ENCODE measurements at places on chromosomes 4 and X.

GRCh38 chrX:23503835-23504539, 163.3 kb upstream of the PRDX4 start:
- DNase-seq: peak; percentile 69

GRCh38 chr4:120293341-120293740, 226.7 kb upstream of the MAD2L1 start:
- DNase-seq: no peak

- no peak for DNase-seq
Observed at GRCh38 chrX:121781991-121782390, 734.6 kb downstream of the GLUD2 start.

- DNase-seq: no peak
Observed at GRCh38 chrX:24306440-24306839, 7.4 kb downstream of the SUPT20HL2 start.

GRCh38 chrX:7552760-7553159, 290.2 kb upstream of the VCX start:
- no peak for DNase-seq

DNA sequence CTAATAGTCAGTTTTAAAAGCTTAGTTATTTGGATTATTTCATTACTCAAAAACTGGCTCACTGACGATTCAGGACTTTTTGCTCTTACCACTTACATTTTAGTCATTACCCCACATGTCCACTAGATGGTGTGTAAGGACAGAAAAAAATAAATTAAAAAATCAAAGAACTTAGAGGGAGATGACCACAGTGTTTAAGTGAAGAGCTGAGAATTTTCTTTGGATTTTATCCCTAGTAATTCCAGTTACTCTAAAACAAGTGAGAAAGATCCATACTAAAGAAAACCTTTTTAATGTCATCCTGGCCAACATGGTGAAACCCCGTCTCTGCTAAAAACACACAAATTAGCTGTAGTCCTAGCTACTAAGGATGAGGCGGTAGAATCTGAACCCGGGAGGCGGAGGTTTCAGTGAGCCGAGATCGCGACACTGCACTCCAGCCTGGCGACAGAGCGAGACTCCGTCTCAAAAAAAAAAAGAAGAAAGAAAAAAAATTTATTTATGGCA, 26.4 kb upstream of the TMPRSS11B start:
- DNase-seq: no peak

GRCh38 chrX:20265726-20266681, 705 bp downstream of the RPS6KA3 start:
- peak; percentile 41 for DNase-seq

DNA sequence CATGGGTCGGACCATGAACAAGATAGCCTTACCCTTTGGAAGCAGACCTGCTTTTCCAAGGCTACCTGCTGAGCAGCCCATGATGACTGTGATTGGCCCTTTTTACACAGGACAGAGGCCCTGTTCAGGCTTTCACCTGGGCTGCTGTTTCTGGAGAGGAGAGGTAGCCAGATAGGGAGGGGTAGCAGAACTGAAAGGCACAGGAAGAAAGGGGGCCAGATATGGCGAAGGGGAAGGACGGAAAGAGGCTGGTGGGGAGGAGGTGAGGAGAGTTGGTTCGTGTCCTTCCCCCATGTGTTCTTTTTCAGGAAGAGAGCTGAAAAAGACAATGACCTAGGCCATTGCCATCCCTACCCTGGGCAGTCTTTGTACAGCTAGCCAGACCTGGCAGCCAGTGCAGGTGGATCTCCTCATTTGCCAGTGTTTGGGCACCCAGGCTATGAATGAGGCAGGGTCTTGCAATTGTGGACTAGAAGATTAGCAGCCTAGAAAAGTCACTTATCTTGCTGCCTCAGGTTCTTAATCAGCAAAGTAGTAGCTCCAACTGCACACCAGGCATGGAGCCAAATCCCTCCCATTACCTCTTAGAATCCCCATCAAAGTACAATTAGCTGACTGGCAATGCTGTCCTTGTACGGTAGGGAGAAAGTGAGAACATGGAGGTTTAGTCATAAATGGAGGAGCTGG, 139.6 kb downstream of the AMMECR1 start:
- DNase-seq: no peak

- peak; percentile 20 for DNase-seq
Observed at GRCh38 chr4:8746523-8747466, 124.8 kb downstream of the HMX1 start.

- no peak for DNase-seq
Observed at GRCh38 chr4:17195461-17196275, 297.2 kb upstream of the LDB2 start.

DNA sequence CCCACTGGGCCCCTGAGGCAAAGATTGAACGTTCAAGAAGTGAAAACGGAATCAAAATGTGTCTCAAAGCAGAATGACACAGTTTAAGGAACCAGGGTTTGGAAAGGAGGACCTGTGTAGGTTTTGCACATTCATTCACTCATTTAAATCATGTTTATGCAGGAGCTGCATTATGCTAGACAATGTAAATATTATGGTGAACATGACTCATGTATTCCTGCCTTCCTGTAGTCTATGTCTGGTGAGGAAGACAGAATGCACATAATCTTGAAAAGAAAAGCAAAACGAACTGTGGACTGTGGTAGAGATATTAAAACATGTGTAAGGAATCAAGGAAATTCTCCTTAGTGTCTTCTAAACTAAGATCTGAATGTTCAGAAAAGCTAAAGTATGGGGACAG, 311.8 kb upstream of the SMIM31 start:
- DNase-seq: no peak

DNA sequence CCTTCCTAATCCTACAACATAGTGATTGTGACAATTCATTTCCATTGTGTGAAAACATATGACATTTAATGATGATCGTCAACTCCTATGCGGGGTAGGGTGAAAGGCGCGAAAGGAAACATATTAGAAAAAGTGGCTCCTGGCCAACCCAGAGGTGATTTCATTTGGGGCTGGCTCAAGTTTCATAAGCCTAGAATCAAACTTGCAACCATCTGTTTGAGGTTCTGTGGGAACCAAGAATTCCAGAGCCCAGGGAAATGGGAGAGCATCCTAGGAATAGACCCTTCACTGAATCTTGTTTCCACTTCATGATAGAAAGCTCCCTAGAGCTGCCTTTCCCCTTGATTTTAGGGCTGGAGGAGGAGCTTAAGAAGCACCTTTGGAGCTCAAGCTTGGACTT, 101.3 kb upstream of the EGFL6 start:
- DNase-seq: no peak

DNA sequence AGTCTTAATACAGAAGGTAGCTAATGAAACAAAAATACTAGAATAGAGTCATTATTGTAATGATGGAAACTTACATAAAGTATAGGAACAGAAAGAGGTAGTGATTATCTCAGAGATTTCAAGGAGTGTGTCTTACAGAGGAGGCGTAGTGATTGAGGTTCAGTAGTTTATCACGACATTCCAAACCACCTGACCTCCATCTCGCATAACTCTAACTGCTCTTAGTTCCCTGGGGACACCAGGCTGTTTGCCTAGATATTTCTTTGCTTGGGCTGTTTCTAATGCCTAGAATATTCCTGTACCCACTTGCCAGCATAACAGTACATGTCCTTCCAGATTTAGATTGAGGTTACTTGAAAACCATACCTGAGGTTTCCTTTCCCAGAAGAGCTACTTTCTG, 29.1 kb downstream of the STAG2 start:
- no peak for DNase-seq

GRCh38 chrX:42934020-42934726, 156.2 kb upstream of the PPP1R2C start:
- peak; percentile 15 for DNase-seq

- no peak for DNase-seq
Observed at GRCh38 chr4:2927016-2927695, 36.0 kb downstream of the NOP14 start.

DNA sequence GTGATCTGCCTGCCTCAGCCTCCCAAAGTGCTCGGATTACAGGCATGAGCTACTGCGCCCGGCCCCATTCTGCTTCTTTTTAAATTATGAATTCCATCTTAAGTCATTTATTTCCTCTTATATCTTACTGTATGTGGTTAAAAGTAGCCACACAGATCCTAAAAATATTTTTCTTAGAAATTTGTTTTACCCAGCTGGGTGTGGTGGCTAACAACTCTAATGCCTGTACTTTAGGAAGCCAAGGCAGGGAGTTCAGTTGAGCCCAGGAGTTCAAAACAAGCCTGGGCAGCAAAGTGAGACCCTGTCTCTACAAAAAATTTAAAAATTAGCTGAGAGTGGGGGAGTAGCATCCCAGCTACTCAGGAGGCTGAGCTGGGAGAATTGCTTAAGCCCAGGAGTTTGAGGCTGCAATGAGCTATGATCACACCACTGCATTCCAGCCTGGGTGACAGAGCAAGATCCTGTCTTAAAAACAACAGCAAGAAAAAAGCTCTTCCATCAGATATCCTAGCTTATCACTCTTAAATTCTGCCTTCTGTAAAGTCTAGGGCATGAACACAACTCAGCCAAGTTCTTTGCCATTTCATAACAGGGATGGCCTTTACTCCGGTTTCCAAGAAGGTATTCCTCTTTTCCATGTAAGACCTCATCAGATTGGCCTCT, 15.1 kb upstream of the AFF1 start:
- DNase-seq: no peak

GRCh38 chr4:48129307-48130014, 4.6 kb downstream of the TXK start:
- DNase-seq: peak; percentile 33

DNA sequence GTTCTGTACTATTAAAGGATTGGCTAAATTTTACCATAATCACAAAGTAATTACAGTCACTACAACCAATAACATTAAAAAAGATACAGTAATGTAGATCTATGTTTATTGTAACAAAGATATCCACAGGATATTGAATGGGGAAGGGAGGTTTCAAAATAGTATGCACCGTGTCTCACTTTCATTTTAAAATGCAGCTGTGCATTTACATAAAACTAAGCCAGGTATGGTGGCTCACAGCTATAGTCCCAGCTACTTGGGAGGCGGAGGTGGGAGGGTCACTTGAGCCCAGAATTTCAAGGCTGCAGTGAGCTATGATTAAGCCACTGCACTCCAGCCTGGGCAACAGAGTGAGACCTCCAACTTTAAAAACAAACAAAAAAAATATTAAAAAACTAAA, 8.5 kb downstream of the SRP72 start:
- no peak for DNase-seq

DNA sequence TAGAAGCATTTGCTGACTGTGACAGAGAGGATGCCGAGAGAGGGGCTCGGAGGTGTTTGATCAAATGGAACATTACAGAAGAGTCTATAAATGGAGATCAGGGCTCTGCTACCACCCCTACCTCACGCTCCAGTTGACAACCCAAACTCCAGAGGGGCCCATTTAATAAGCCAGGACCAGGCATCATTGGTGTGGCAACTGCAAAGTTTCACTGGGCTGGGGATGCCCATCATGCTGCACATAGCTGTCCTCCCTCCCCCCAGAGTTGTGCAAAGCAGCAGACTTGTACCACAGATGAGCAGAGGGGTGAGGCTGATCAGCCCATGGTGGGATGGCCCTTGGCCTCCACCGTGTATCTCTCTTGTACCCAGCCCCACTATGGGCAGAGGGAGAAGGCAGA, 38.2 kb upstream of the XPNPEP2 start:
- no peak for DNase-seq

- peak; percentile 38 for DNase-seq
Observed at GRCh38 chr4:54231768-54232688, 2.9 kb downstream of the PDGFRA start.

DNA sequence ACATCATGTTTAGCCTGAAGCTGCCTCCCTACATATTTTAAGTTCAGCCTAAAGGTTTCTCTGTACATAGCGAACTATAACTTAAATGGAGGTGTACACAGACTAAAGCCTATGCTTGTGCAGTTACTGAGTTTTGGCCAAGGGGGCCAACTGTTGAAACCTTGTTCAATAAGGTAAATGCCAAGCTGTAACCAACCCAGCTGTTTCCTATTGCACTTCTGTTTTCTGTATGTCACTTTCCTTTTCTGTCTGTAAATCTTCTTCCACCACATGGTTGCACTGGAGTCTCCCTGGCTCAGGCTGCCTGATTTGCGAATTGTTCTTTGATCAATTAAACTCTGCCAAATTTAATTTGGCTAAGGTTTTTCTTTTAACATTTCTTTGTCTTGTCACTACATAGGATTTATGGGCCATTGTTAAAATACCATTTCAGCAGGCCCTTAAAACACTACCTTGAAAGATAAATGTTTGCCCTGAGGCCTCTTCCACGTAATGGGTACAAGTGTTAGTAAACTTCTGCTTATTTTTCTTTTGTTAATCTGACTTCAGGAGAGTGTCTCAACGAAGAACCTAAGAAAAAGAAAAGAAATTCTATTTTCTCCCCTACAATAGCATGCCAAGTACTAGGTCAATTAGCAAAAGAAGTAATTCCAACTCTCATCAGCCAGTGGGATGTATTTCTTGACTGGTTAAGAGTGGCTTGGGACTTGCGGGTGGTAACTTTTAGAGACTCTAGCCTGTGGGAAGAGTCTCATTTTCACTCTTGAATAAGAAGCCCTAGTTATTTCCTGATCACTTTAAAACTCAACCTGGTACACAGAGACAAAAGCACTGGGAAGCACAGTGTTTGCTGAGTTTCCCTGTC, 45.7 kb upstream of the PRSS12 start:
- no peak for DNase-seq

GRCh38 chr4:23269566-23269965, 576.8 kb downstream of the GBA3 start:
- no peak for DNase-seq

DNA sequence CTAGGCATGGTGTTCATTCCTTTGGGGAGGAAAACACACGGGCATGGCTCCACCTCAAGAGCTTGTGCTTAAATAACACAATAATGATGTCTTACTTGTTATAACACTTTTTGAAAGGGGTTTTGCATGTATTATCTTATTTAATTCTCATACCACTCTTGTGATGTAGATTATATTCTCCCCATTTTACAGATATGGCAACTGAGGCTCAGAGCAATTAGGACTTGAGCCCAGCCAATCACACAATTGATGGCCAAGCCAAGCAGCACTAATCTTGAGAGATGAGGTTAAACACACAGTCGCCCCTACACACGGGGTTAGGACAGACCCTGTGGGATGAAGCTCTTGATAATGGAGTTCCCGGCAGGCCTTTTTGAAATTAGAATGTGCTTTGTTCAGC, 45.1 kb downstream of the BCORL1 start:
- DNase-seq: no peak

DNA sequence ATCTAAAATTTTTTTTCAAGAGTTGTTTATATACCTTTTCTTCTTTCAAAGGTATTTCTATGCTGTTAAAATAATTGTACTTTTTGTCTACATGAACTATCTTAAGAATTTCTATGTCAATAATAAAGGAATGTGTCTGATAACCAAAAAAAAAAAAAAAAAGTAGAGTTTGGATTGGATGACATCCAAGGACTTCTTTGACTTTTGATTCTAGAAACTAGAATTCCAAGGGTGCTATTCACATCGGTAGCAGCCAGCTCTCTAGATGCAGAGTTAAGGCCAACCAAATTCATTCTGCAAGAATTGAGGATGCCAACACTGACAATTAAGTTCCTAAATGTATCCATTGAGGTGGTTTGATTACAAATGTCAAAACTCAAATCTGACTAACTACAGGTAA, 42.0 kb upstream of the PRKG2 start:
- no peak for DNase-seq

DNA sequence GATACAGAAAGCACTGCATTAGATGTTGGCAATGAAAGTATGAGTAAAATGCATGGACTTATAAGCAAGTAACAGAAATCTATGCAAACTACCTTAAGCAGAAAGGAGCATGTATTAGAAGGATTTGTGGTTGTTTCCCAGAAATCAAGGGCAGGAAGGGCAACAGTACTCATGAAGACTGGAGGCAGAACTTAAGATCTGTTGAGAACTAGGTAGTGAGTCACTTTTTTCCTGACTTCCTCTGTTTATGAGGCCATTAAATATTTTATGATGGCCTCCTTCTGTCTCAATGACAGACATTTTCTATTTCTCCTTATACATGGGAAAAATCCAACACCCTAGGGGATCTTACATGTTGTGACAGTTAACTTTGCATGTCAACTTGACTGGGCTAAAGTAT, 398.2 kb downstream of the MID1IP1 start:
- DNase-seq: no peak

Measured in left colon (tissue), 2 donors.